ENCODE measurements at places on chromosomes 5 and 9.

DNA sequence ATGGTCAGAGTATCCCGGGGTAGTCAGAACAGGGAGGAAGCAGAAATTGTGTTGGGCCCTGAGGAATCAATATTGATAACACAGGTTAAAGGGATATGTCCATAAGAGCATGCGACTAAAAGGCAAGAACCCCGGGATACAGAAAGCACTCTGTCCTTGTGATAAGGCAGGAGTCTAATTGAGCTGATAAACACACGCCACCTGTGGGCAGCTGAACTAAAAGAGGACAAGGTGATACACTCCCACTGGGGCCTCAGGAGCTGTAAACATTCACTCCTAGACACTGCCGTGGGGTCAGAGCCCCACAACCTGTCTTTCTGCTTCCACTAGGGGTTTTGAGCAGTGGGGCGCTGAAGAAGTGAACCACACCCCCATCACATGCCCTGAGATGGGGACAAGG is 144.7 kb upstream of the MPDZ start:
- DNase-seq: no peak

GRCh38 chr5:20305463-20305862 is 317.5 kb upstream of the CDH18 start:
- no peak for DNase-seq

- no peak for DNase-seq
These were observed 1085.6 kb upstream of the WWC1 start for GRCh38 chr5:167205881-167206280.

DNA sequence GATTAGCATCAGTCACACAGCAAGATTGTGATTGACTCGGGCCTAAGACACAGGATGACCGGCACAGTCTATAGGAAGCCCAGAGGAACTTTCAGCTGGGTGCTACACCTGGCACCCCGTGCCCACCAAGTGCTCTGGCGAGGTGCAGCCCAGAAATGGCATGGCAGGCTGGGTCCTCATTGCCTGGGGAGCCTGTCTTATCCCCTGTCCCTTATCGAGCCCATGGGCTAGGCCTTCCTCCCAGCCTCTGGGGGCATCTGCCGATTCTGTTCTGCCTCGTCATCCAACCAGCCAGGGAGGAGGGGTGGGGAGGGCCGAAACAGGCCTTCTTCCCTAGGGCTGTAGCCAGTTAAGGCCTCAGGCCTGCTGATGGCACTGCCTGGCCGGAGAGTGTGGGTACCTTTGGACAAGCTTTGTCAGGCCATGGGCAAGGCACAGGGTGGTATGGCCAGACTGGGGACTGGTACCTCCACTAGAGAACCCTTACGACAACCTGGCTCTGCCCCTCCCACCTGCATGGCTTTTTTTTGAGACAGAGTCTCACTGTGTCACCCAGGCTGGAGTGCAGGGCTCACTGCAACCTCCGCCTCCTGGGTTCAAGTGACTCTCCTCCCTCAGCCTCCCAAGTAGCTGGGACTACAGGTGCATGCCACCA is 1.6 kb downstream of the GRK6 start:
- DNase-seq: no peak

DNA sequence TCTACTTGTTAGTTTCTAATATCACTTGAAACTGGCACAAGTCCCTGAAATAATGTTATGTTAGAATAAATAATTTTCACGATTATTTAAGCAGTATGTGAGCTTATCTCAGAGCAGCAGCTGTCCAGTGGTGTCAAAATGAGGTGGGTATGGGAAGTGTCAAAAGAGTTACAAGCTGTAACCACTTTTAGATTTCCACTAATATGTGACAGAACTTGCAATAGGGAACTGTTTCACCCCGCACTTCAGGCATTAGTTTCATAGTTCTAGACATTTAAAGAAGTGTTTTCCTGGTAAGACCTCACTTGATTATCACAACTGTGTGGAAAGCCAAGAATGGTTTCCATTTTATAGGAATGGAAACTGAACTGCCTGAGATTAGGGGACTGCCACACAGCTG is 2.9 kb upstream of the ISCA1 start:
- no peak for DNase-seq

GRCh38 chr5:151663617-151664293 is 23.0 kb downstream of the SPARC start:
- no peak for DNase-seq

DNA sequence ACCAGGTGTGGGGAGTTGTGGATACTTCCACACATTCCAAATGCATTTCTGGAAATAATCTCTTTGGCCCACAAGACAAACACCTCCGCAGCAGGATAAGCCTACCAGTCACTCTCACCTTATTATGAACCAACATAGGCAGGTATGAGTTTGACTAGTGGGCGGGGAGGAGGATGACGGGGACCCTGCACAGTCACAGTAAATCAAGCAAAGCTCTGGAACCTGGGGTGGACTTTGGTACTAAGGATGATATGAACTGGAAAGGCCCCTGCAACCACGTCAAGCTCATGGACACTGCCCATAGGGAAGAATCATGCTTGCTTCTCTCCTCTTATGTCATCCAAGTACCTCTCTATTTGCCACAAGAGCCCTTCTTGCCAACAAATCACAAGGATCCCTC is 259.4 kb downstream of the HSPA4 start:
- DNase-seq: no peak

DNA sequence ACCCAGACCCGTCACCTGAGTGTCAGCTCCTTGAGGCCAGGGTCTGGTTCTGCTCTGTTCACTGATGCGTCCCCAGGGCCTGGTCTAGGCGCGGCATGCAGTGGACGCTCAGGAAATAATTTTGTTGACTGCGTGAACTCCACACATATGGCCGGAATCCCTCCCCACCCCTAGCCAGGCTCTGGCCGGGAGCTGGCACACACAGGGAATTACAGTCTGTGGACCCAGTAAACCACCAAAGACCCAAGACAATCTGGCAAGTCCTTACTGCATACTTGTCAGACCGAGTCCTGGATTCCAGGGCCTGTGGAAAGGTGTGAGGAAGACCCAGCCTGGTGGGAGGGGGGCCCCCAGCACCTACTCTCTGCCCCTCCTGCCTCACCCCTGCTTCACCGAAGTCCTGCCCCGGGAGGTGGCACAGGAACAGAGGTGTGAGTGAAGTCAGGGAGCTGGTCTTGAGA is 113.0 kb upstream of the IER5L start:
- no peak for DNase-seq

DNA sequence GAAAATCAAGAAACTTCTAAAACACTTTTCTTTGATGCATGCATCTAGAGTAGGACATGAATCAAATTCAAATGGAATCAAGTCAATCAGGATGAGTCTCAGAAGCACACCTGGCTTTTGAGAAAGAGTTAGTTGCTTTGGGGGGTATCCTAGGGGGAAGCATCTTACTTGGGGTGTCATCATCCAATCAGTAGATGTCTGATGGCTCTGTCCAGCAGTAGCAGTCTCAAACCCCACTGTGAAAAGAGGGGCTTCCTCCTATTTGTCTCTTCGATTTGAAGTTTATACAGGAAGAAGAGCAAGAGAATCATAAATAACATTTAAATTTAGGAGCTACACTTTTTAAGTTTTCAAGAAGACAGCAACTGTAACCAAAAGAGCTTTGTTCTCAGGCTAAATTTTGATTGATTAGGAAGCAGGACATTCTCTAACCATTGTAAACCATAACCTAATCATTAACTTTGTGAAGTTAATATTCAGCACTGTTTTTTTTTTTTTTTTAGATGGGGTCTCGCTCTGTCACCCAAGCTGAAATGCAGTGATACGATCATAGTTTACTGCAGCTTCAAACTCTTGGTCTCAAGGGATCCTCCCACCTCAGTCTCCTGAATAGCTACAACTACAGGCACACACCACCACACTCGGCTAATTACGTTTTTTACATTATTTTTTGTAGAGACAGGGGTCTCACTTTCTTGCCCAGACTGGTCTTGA is 614.7 kb downstream of the CSNK1G3 start:
- DNase-seq: no peak

- DNase-seq: no peak
These were observed 26.9 kb upstream of the EXOC3 start for GRCh38 chr5:415928-416635.

DNA sequence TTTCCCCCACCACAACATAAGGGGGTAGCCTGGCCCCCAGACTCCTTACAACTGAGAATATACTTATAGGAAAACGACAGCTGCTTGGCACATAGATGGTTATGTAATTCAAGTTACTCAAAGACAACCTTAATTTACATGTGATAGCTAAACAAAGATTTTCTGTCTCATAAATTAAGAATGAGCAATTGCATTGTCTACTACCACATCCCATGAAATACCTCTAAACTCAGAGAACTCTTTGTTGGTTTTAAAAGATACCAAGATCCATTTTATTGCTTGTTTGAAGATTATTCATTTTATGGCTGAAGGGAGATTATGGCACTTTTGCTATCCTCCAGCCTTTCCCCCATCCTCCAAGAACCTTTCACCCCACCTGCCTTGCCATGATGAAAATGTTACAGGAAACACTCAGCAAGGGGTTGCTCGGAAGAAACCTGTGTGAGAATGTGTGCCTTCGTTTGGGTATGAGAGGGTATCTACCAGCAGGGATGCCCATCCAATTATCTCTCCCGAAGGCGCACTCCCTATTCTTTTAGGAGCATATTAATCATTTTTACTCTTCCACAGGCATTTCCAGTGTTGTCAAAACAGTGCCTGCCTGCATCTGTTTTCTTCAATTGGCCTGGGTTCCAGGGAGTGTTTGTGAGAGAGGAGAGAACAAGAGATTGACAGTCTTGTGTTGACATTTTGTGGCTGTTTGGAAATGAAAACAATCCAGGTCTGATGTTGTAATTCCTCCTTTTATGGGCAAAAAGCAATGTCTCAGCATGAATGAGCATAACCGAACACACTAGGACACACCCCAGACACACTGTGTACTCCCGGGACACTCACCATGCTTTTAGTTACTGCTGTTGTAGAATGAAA is 208.0 kb upstream of the ANKRD55 start:
- DNase-seq: no peak

DNA sequence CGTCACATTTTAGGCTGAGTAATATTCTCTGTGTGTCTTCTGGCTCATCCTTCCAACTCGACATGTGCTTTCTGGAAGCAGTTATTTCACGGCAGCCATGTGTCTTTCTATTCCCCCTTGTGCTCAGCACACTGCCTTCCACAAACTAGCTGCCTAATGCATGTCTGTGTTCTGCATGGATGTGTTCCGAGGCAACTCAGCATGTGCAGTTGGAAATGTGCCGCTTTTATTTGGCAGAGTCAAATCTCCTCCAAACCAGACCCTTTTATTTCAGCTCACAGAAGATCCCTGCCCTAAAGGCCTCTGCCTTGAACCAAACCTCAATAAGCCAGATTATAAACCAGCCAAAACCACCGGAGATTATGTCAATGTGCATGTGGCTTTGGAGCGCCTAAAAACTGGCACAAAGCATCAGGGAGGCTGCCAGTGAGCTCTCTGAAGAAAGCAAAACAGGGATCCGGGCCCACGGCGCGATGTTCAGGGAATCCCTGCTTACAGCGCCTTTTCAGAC is 360.2 kb downstream of the DEPDC1B start:
- no peak for DNase-seq

GRCh38 chr5:134503088-134503936 is 22.2 kb upstream of the JADE2 start:
- peak; percentile 39 for DNase-seq

DNA sequence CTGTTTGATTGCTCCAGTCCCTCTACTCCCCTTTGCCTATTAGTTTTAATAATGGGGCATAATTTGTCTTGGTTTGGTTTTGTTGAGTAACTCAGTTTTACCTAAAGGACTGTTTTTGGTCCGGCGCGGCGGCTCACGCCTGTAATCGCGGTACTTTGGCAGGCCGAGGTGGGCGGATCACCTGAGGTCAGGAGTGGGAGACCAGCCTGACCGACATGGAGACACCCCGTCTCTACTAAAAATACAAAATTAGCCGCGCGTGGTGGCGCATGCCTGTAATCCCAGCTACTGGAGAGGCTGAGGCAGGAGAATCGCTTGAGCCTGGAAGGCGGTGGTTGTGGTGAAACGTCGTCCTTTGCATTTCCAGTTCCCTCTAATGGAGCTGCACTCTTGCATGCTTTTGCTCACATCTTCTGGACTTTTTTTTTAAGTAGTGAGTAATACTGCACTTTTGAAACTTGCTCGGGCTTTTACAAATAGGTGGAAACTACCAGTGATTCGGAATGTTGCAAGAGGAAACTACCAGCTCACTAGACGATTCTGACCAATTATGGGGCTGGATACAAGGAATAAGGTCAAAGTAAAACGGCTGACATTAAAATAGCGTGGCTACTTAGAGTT is 721 bp upstream of the MAML1 start:
- DNase-seq: peak; percentile 5

DNA sequence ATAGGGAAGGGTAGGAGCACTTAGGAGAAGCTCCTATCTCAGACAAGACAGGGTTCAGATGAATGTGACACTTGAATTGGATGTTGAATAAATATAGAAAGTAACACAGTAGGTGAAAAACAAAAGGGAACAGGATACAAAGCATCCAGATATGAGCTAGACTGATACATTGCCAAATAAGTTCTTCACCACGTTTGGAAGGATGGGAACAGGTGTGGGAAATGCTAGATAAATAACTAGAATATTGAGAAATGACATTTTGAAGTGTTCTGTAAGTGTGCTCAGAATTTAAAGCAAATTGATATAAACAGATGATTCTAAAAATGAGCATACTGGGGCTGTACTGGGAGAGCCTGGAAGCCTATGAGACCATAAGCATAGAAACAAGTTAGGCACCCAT is 340.1 kb upstream of the PRR16 start:
- no peak for DNase-seq

DNA sequence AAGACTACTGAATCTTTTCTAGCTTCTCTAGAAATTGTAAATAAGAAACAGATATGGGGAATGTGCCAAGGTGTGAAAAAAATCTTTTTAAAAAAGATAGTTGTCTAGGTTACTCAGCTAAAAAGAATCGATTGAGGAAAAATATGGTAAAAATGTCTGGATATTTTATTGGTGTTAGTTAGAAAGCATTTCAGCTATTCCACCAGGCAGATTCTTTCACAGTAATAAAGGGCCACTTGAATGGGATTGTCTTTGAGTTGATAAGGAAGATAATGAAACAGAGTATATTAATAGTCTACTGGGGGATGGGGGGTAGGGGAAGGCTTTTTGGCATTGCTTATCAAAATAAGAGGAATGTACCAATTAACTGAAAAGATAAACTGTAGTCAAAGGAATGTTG is 51.9 kb downstream of the SLIT3 start:
- DNase-seq: no peak

- peak; percentile 70 for DNase-seq
These were observed 5.3 kb upstream of the SUSD1 start for GRCh38 chr9:112180387-112180881.

GRCh38 chr5:150146862-150147601 is 8.6 kb downstream of the PDGFRB start:
- no peak for DNase-seq
